ENCODE measurements at places on chromosomes 6 and 20.

GRCh38 chr20:24341781-24342180, 127.6 kb upstream of the SYNDIG1 start:
- no peak for DNase-seq

DNA sequence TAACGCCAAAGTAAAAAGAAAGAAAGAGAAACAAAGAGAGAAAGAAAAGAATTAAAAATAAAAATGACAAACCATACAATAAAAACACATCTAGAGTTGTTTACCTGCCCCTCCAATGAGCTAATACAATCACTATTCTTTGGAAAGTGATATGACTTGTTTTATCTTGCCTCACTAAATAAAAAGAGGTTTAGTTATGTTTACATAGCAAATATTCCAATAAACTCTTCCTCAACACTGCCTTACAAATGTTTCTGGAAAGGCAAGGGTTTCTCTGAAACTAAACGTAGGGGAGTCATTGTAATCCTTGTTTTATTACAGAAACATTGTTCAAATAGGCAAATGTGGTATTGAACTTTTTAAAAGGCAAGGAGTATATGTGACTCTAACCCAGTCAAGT, 396.2 kb downstream of the EPM2A start:
- no peak for DNase-seq

- DNase-seq = no peak
Observed at GRCh38 chr20:50431066-50431450, 79.1 kb upstream of the PTPN1 start.

DNA sequence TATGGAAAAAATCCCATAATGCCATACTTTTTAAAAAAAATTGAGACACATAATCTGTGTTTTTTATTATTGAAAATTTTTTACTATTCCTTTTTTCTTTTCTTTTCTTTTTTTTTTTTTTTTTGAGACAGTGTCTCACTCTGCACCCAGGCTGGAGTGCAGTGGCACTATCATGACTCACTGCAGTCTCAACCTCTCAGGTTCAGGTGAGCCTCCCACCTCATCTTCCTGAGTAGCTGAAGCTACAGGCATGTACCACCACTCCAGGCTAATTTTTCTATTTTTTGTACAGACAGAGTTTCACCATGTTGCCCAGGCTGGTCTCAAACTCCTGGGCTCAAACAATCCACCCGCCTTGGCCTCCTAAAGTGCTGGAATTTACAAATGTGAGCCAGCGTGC, 100.4 kb downstream of the AFG1L start:
- DNase-seq = no peak
